ENCODE measurements at places on chromosomes 3 and 15. TPM values are rescaled to one million over a fixed set of nuclear protein-coding genes. Genes with fewer than 3 reads are reported as not detected.

DNA sequence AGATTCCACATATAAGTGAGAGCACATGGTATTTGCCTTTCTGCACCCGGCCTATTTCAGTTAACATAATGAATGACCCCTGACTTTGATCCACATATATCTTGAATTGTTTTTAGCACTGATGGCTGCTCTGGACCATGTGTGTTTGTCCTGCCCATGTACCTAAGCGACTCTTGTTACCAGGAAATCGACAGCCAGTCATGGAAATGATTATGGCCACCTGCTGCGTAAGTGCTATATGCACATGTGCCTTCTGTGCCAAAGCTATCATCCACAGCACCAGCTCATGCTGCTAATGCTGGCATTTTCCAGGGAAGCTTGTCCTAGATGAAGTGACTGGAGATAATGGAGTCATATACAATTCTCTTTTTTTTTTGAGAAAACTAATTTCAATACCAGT lies 103.7 kb downstream of the PEX5L start:
- H3K4me3 ChIP-seq = no peak overlapping the region
- no peak overlapping the region for H3K27ac ChIP-seq
- H3K36me3 ChIP-seq = no peaks in the 10 kb centered on the region

DNA sequence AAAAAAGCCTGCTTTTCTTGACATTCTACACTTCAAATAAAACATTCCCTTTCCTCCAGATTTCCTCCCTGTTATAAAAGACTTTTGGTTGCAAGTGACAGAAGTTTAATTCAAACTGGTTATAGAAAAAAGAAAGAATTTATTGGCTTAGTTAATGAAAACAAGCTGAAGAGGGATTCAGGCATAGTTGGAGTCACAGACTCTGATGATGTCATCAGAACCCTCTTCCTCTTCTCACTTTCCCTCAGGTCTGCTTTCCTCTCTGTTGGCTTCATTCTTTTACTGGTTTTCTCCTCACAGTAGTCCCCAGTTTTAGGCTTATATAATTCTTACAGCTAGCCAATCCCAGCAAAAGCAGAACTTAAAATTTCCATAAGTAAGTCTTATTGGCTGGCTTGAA lies 32.0 kb upstream of the MBNL1 start:
- DNase-seq = no peak
- peaks cover 5% of the 10 kb centered on the region for H3K36me3 ChIP-seq
- H3K4me1 ChIP-seq = peaks cover 51% of the 10 kb centered on the region
- no peaks in the 10 kb centered on the region for H3K27me3 ChIP-seq

DNA sequence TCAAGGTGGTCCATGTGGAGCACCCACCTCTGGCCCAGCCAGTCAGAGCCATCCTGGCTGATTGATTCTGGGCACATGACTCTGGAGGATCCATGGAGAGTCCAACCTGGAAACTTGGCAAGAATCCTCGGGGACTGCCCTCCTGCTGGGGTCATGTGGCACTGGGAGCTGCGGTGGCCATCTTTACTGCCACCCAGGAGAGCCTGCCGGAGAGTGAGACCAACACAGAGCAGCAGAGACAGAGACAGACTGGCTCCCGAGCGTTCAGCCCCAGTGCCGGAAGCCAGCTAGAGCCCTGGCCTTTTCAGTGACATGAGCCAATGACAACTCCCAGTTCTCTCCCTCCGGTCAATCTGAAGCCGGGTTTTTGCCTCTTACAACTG lies 11.5 kb upstream of the GATA2 start:
- no peaks in the 10 kb centered on the region for H3K4me1 ChIP-seq
- H3K27ac ChIP-seq = no peak overlapping the region
- no peaks in the 10 kb centered on the region for H3K36me3 ChIP-seq

- peaks cover 53% of the 10 kb centered on the region for H3K36me3 ChIP-seq
- no peak for DNase-seq
- H3K4me1 ChIP-seq = peaks cover 34% of the 10 kb centered on the region
- H3K27me3 ChIP-seq = no peaks in the 10 kb centered on the region
These were observed 901 bp upstream of the MANF start for GRCh38 chr3:51384055-51384725.

PPP4R2 gene
- 105 TPM for total RNA-seq

- H3K4me3 ChIP-seq = no peak overlapping the region
- no peak overlapping the region for H3K27ac ChIP-seq
- peaks cover 46% of the 10 kb centered on the region for H3K4me1 ChIP-seq
- DNase-seq = no peak
- H3K27me3 ChIP-seq = no peaks in the 10 kb centered on the region
- H3K36me3 ChIP-seq = peaks cover 10% of the 10 kb centered on the region
These were observed 37.3 kb downstream of the BTD start for GRCh38 chr3:15638891-15639262.

DNA sequence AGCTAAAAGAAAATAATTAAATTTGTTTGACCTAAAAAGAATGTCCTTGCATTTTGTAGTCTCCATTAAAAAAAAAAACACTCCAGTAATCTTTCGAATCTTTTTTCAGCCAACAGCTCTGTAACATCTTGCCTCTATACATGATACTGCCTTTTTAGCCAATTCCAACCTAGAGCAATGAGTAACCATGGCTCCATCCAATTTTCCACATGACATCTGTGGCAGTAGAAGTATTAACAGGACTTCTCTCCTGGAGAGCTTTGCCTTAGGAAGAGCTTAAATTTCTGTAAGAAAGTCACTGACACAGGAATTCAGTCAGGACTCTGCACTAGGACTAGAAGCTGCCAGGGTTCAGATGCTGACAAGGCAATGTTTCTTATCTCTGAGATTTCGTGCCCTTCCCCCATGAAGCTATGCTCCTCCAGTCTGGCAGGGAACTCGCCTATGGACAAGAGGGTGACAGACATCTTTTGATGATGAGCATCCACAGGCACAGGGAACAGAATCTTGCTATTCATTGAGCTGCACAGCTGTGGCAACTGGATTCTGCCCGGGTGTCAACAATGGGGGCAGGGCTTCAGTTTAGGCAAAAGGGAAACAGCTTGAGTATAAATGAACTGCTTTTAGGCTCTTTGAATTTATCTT lies 81.8 kb downstream of the ALCAM start:
- no peaks in the 10 kb centered on the region for H3K36me3 ChIP-seq
- H3K4me3 ChIP-seq = no peak overlapping the region
- no peaks in the 10 kb centered on the region for H3K27me3 ChIP-seq
- no peaks in the 10 kb centered on the region for H3K4me1 ChIP-seq

DNA sequence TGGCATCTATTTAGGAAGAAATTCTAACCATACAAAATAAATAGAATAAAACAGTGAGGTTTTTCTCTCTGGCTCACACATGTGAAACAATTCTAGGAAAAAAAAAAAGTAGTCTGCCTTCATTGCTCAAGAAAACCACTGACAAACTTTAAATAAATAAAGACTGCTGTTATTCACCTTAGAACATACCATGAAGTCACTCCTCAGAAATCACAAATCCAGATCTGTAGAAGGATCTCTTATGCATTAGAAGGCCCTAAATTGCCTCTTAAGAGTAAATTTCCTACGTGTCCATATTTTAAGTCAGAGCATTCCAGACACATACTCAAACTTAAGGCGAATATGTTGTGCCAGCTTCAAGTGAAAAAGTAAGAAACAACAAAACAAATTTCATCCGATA lies 217.3 kb downstream of the ZIC4 start:
- H3K4me3 ChIP-seq = no peak overlapping the region
- H3K36me3 ChIP-seq = no peaks in the 10 kb centered on the region
- DNase-seq = no peak
- no peak overlapping the region for H3K27ac ChIP-seq
- H3K27me3 ChIP-seq = no peaks in the 10 kb centered on the region

DNA sequence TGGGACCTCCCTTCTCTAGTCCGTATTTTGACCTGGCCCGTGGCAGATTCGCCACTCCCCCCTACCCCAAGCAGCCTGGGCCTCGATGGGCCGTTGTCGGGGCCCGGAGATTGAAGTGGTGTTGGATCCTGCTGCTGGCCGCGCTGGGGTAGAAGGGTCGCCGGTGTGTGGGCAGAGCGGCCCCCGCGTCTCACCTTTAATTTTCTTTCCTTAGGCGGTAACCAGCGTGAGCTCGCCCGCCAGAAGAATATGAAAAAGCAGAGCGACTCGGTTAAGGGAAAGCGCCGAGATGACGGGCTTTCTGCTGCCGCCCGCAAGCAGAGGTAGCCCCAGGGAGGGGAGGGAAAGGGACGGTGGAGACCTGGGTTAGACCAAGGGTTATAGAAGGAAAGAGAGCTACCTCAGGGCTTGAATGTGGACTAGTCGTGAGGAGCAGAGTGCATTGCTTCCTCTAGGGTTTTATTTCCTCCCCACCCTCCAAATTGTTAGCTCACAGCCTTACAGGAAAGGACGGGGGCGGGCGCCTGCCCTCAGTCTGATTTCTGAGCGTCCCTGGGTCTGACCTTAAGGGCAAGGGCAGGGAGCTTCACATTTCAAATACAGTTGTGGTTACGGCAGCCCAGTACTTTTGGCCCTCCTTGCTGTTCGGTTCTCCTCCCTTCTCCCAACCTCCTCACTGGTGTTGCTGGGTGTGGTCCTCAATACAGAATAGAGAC lies 799 bp downstream of the SERF2 start:
- peak overlapping the region; percentile 97 for H3K27ac ChIP-seq
- H3K27me3 ChIP-seq = no peaks in the 10 kb centered on the region

MYL3 gene
- not detected for total RNA-seq

GRCh38 chr3:149957361-149958125 lies 13.2 kb downstream of the PFN2 start:
- H3K27ac ChIP-seq = no peak overlapping the region
- no peak overlapping the region for H3K4me3 ChIP-seq
- H3K36me3 ChIP-seq = peaks cover 5% of the 10 kb centered on the region
- H3K4me1 ChIP-seq = peaks cover 11% of the 10 kb centered on the region

DNA sequence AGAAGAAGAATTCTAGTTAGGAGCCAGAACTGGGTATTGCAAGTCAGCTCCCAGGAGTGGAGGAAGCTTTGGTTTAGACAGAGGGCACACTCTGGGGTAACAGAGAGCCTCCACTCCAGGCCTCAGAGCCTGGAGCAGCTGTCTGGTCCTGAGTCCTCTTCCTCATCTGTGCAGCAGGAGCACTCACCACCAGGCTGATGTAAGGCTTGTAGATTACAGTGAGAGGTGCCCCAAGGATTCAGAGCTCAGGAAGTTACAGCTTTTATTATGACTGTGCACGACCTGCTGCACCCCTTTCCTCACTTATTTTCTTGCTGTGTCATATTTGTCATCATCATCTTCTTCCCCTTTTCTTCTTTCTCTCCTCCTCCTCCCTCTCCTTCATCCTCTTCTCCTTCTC lies 210.4 kb downstream of the ATP10A start:
- no peak overlapping the region for H3K27ac ChIP-seq
- H3K4me1 ChIP-seq = peaks cover 2% of the 10 kb centered on the region
- H3K36me3 ChIP-seq = no peaks in the 10 kb centered on the region
- DNase-seq = no peak

UPK1B gene
- total RNA-seq = not detected

- no peaks in the 10 kb centered on the region for H3K4me1 ChIP-seq
- no peak for DNase-seq
- H3K36me3 ChIP-seq = no peaks in the 10 kb centered on the region
- H3K27ac ChIP-seq = no peak overlapping the region
- H3K4me3 ChIP-seq = no peak overlapping the region
- H3K27me3 ChIP-seq = no peaks in the 10 kb centered on the region
These were observed 288.9 kb upstream of the DPH6 start for GRCh38 chr15:35834866-35835265.

GRCh38 chr15:73369154-73369694 lies 466 bp upstream of the HCN4 start:
- no peaks in the 10 kb centered on the region for H3K36me3 ChIP-seq
- H3K4me3 ChIP-seq = no peak overlapping the region
- no peaks in the 10 kb centered on the region for H3K4me1 ChIP-seq
- H3K27me3 ChIP-seq = peaks cover 51% of the 10 kb centered on the region
- no peak overlapping the region for H3K27ac ChIP-seq

MESP2 gene
- 0.41 TPM for total RNA-seq

Data from activated T-helper 2 cell treated with anti-CD3 and anti-CD28 coated beads, Interferon-gamma antibody, Interleukin-2, Interleukin-4, amounts not matched to agents 10 μg/mL and 5 μg/mL and 100 μg/mL, durations not matched to agents 14 hours and 24 hours and 36 hours (primary cell).